CD4-positive, alpha-beta T cell treated with Interleukin-15 for 1 hour (primary cell): ENCODE measurements at places on chromosomes 2 and 18.

DNA sequence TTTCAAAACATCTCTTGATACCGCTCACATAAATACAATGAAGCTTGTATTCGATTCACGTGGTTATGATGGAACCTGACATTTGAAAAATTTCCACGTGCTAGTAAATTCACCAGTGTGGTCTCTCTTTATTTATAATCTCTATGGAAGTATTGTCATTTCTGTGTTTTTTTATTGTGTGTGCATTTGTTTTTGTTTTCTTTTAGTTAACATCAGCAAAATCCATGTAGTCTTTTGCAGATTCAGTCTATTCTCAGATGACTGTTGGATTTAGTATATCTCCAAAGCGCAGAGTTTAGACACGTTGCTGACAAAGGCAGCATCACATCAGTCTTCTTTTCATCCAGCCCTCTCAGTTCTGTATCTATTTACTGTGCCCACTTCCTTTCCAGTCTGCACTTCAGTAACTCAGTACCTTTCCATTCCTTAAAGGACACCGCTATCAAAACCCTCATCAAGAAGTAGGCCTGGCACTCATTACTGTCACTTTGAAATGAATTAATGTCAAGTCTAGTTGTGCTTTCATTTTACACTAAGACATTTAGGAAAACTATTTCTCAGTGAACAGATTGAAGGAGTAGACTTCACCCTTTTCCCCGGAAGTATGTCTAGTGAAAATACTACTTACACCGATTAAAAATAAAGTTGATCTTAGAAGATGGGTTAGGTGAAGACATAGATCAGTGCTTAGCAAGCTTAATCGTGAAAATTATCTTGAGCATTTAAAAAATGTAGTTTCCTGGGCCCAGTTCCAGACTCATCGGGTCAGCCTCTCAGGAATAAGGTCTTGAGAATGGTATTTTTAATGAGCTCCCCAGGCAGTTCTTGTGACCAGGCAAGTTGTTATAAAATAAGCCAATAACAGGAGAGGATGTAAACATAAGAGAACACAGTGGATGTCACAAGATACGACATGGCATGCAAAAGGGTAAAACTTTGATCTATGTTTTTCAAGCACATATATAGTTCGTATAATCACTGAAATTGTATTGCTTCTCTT is 506.8 kb upstream of the ZEB2 start:
- no peak for DNase-seq

DNA sequence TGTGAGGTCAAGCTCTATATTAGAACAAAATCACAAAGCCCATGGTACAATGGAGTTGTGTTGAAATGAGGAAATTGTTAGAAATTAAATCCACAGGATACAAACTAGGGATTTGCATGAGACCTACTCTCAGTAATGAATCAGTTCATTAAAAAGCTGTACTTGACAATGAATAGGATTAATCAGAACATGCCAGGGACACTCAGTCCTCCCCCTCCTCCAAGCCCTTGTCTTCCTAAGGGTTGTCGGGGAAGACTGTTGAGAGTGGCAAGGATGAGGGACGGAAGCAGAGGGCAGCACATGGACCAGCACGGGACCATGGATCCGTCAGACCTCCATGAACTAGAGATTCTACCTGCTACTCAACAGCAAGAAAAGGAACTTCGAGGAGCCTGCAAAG is 39.8 kb downstream of the SPRED2 start:
- no peak for DNase-seq

DNA sequence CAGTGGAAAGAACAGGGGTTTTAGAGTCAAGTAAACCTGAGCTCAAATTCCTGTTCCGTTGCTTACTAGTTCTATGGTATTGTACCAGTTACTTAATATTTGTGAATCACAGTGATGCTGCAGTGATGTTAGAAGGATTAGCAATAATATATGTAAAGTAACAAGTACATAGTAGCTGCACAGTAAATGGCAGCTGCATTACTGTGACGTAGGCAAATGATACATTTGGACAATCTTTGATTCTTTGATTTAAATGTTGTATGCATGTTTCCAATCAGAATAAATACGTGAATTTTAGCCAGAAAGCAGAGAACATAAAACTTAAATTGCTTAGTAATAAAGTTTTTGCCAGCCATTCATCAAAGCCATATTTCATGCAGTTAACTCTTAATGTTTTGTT is 243.0 kb downstream of the ERBB4 start:
- DNase-seq, result no peak

DNA sequence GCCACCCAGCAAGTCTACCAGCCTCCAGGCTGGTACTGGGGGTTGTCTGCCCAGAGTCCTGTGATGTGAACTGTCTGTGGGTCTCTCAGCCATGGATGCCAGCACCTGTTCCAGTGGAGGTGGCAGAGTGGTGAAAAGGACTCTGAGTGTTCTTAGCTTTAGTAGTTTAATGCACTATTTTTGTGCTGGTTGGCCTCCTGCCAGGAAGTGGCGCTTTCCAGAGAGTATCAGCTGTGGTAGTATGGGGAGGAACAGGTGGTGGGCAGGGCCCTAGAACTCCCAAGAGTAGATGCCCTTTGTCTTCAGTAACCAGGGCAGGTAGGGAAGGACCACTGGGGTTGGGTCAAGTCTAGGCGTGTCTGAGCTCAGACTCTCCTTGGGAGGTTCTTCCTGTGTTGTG is 356.7 kb downstream of the STK39 start:
- DNase-seq, result no peak

DNA sequence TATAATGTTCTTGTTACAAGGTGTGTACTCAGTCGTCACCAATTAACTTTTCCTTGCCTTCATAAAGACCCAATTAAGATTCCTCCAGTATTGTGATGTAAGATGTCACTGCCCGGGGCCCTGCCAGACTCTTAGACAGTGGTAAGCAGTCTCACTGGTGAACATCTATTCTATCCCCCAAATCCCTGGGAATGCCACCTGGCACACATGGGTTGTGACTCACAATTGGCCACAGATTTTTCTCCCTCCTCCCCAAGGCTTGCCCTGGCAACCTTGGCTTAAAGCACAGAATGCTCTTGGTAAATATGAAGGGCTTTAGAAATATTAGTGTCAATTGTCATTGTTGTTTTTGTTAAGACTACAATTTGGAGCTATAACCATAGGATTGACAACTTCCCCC is 287.9 kb downstream of the ETAA1 start:
- DNase-seq, result no peak

GRCh38 chr2:106839849-106840595 is 45.9 kb downstream of the ST6GAL2 start:
- no peak for DNase-seq

DNA sequence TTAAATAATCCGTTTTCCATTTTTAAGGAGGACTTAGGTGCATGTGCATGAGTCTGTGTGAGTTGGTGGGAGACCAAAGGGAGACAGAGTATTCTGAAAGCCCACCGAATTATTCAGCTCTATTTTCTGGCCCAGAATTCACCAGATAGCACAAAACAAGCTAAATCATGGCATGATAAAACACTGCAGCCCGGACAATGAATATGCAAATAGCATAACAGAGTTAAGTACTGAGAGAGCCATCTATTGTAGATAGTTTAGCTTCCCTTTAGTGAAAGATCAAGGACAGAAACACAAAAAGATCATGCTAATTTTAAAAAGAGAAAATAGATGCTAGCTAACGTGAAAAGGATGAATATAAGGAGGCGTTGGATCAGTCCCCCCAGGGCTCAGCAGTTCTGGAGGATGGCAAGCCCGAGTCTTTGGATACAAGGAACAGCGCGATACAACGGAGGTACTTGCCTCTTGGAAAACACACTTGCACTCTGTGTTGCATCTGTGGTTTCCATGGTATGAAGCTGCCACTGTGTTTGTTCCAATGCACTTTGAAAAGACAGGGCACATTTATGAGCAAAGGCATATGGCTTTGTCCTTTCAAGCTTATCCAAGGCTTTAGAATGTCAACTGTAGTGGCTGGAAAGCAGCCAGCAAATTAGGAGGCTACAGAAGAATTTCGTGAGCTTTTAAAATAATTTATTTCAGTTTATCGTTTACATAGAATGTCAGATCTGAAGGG is 119.9 kb downstream of the LYPD1 start:
- no peak for DNase-seq

DNA sequence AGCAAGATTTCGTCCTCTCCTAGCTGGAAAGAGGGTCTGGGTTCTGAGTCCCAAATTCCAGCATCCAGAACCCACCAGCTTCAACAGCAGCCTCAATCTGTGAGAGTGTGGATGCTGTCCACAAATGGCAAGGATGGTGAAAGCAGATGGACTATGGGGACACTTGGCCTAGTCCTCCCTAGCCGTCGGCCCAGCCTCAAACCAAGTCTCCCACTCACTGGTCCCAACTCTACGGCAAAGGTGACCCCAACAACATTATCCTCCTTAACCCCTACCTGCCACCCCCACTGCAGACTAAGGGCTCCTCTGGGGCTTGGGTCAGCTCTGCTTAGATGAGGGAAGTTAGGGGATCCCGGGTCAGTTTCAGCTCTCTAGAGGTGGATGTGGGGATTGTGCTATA is 57.3 kb downstream of the TNS1 start:
- no peak for DNase-seq

- DNase-seq, result no peak
Observed at GRCh38 chr2:187017438-187017837, 168.5 kb upstream of the ZSWIM2 start.

DNA sequence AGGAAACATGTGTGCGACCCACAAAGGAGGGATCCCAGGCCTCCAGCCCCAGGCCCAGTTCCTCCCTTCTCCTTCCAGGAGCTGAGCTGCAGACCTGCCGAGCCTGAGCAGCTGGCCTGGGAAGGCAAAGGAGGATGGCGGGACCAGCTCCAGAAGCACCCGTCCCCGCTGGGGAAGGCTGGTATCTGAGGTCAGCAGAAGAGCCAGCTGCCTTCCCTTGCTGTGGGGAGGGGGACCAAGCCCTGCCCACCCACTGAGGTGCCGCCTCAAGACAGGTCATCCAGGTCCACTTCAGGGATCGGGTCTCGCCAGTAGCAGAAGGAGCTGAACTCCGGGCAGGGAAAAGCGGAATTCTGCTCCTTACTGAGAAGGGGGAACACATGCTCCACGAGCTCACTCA is 73.2 kb downstream of the EMILIN2 start:
- DNase-seq, result no peak

- no peak for DNase-seq
Observed at GRCh38 chr2:72682061-72682460, 143.8 kb downstream of the EXOC6B start.

GRCh38 chr2:50065835-50066234 is 911.5 kb upstream of the FSHR start:
- no peak for DNase-seq

- DNase-seq, result no peak
Observed at GRCh38 chr2:147051248-147051647, 793.6 kb upstream of the ACVR2A start.

DNA sequence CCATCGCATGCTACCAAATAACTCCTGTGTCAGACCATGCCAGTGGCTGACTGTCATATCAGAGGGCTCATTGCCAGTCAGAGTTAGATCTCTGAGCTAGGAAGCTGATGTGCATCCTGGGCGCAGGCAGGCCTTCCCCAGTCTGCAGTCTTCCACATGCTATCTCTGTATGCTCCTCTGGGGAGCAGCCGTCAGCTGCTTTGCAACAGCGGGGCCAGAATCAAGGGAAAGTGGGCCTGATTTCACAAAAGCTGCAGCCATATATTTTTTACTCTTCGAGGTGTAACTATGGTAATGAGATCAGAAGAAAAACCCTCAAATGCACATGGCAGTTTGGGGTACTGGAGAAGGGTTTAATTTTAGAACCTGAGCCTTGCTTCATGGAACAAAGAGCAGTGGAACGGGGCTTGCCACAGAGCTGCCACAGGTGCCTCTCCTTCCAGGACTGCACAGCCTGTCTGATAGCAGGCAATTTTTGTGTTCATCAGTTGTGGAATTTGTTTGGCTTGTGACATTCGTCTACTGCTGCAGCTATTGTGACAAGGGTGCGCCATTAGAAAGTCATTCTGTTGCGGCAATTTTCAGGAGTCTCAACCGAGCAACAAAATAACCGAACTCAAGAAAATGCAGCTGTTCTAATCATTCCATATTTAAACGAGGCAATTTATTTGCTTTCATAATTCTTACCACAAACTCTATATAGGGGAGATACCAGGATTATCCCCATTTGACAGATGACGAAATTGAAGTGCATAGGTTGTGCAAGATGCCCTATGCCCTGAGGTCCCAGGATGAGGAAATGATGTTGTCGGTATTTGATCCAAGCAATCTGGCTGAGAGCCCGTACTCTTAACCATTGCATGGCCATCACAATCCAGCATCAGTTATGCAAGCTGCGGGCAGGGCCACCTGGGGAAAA is 109.6 kb upstream of the CYRIA start:
- DNase-seq, result no peak

DNA sequence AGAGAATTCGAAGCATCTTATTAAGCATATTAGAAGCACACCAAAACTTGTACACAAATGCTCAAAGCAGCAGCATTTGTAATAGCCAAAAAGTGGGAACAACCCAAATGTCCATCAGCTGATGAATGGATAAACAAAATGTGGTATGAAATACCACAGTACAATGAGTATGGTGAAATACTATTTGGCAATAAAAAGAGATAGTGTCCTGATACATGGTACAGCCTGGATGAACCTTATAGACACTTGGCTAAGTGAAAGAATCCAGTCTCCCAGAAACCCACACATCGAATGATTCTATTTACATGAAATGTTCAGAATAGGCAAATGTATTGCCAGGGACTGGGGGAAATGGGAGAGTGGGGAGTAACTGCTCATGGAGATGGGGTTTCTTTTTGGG is 3.0 kb downstream of the SPATA3 start:
- no peak for DNase-seq

GRCh38 chr2:207938415-207938814 is 86.9 kb downstream of the PLEKHM3 start:
- DNase-seq, result no peak

GRCh38 chr2:201319511-201319910 is 37.6 kb downstream of the FLACC1 start:
- DNase-seq, result no peak

DNA sequence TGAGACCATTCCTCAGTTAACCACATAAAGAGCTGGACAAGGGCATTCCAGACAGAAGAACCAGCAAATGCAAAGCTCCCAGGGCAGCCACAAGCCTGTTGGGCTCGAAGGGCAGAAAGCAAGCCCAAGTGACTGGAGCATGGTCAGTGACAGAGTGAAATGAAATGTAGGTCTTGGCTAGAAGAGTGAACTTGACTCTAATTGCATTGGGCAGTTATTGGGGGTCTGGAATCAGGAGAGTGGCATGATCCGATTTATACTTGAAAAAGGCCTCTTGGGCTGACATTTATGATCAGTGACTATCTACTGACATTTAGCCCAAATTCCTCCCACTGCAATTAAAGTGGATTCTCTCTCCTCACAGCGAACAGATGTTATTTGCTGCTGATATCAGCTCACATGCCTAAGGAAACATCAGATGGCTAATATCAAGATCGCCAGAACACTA is 152.5 kb upstream of the KLF7 start:
- DNase-seq, result no peak

GRCh38 chr2:223460209-223460608 is 142.0 kb downstream of the SCG2 start:
- DNase-seq, result no peak

DNA sequence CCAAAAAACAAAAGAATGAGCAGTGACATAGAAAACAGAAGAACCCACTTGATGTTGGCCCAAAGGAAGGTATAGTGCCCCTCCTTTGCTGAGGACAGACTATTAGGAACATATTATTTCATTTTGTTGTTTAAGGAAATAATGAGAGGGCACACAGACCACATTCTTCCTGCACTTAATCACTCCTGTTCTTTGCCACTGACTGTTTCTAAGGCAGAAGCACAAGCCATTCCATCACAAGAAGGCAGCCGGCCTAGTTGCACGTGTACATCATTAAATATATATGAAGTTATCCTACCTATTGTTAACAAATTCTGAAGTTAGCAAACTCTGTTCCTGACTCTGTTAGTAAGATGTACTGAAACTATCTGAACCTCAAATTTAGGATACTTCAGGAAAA is 110.0 kb downstream of the LNPK start:
- no peak for DNase-seq
